Lower lobe of right lung (tissue), 2 donors: ENCODE measurements at places on chromosomes 2 and 18. TPM values are rescaled to one million over a fixed set of nuclear protein-coding genes. Genes with fewer than 3 reads are reported as not detected.

Gene SULT1C4
- total RNA-seq, result 10.6 TPM

Gene TNFRSF11A
- 3.9 TPM for total RNA-seq

Gene TUBB8B
- 0.47 TPM for total RNA-seq

Gene ADAM17
- total RNA-seq, result 76.9 TPM

Gene RTP5
- total RNA-seq, result not detected

Gene R3HDM1
- 22.1 TPM for total RNA-seq

Gene DSEL
- 11.1 TPM for total RNA-seq

Gene TPO
- total RNA-seq, result 0.21 TPM

Gene ZNF142
- 21.1 TPM for total RNA-seq

GRCh38 chr2:219918254-219918653, 290.8 kb downstream of the SLC4A3 start:
- no peak overlapping the region for H3K4me3 ChIP-seq
- no peak for DNase-seq
- no peak overlapping the region for H3K27ac ChIP-seq
- no peaks in the 10 kb centered on the region for H3K36me3 ChIP-seq
- H3K27me3 ChIP-seq, result no peaks in the 10 kb centered on the region
- no peaks in the 10 kb centered on the region for H3K4me1 ChIP-seq

- no peak overlapping the region for H3K4me3 ChIP-seq
- no peaks in the 10 kb centered on the region for H3K4me1 ChIP-seq
- no peaks in the 10 kb centered on the region for H3K36me3 ChIP-seq
These were observed 114.2 kb downstream of the SPIRE1 start for GRCh38 chr18:12543697-12544096.

- H3K27ac ChIP-seq, result no peak overlapping the region
- H3K36me3 ChIP-seq, result no peaks in the 10 kb centered on the region
- H3K27me3 ChIP-seq, result no peaks in the 10 kb centered on the region
- H3K4me1 ChIP-seq, result peaks cover 43% of the 10 kb centered on the region
- H3K4me3 ChIP-seq, result peak overlapping the region; percentile 89
These were observed 1.9 kb downstream of the TTL start for GRCh38 chr2:112483831-112484230.

- no peak for DNase-seq
- no peak overlapping the region for H3K4me3 ChIP-seq
- peaks cover 64% of the 10 kb centered on the region for H3K36me3 ChIP-seq
- no peaks in the 10 kb centered on the region for H3K27me3 ChIP-seq
- no peak overlapping the region for H3K27ac ChIP-seq
These were observed 13.2 kb upstream of the SLC4A3 start for GRCh38 chr2:219614076-219614860.

- H3K27me3 ChIP-seq, result no peaks in the 10 kb centered on the region
- no peaks in the 10 kb centered on the region for H3K36me3 ChIP-seq
- DNase-seq, result no peak
- no peak overlapping the region for H3K27ac ChIP-seq
These were observed 22.4 kb downstream of the HRH4 start for GRCh38 chr18:24482821-24483220.

DNA sequence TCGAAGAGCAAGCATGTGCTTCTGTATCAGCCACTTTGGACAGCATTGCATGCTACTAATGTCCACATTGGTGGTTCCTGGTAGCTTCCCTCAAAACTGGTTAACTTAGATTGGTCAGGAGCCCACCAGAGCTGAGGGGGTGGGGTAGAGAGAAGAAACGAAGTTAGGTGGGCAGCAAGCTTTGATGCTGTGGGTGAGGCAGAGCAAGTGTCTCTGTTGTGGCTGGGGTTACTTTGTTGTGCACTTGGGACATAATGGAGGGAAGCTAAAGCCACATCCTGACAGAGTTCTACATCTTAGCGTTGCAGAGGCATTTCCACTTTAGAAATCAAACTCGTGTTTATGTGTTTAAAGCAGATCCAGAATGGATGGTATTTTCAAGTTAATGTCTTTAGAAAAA, 82.7 kb downstream of the FAM168B start:
- H3K4me1 ChIP-seq, result no peaks in the 10 kb centered on the region
- no peak overlapping the region for H3K27ac ChIP-seq
- no peak for DNase-seq

GRCh38 chr2:120704696-120705095, 31.0 kb upstream of the GLI2 start:
- no peaks in the 10 kb centered on the region for H3K36me3 ChIP-seq
- no peak overlapping the region for H3K27ac ChIP-seq
- no peak overlapping the region for H3K4me3 ChIP-seq

DNA sequence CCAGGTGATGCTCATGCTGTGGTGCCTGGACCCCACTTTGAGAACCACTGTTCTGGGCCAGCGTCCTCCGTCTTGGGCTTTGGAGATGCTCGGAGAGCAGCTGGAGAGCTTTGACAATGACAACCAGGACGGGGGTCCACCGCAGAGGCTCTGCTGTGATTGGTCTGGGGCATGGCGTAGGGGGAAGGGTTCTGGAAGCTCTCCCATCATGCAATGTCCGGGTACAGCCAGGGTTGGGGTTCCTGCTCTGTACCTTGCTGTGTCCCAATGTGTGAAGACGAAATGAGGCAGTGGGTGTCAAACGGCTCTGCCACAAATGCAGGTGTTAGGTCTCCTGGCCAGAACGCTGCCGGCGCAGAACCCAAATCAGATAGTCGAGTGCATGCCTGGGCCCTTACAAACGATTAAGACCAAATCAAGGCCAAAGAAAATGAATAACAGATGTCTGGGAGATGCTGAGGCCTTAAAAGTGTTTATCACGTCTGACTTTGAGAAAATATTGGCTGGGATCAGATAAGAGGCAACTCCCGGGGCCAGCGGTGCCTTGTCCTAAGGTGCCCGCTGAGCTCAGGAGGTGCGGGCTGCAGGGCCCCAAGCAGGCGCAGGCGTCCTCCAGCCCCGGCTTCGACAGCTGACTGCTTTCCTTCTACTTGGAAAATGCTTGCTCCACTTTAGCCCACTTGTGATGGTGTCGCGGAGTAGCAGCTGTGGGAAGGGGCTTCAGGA, 117.2 kb downstream of the VAPA start:
- H3K27me3 ChIP-seq, result no peaks in the 10 kb centered on the region
- peaks cover 35% of the 10 kb centered on the region for H3K4me1 ChIP-seq
- H3K36me3 ChIP-seq, result no peaks in the 10 kb centered on the region
- H3K27ac ChIP-seq, result no peak overlapping the region
- DNase-seq, result no peak

- H3K4me1 ChIP-seq, result no peaks in the 10 kb centered on the region
- no peak overlapping the region for H3K4me3 ChIP-seq
- H3K27ac ChIP-seq, result no peak overlapping the region
- no peaks in the 10 kb centered on the region for H3K36me3 ChIP-seq
These were observed 921.4 kb downstream of the TRIB2 start for GRCh38 chr2:13638181-13638580.

DNA sequence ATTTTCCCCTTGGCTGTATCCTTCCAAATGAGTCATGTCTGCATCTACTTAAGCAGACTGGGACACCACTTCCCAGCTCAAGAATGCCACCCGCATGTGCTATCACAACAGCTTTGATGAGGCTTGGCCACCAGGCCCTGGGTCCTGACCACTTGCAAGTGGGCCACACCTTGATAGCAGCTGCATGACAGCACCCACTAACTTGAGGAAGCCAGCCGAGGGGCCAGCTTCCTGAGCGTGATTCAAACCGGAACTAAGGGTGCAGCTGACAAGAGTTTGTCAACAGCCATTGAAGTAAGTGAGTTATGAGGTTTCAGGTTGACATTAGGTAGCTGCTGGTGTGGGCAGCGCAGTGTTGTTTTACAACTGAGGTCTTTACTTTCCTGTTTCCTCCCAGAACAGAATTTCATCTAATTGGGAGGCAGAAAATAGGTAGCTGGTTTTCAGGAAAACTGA, 54.4 kb downstream of the EPHA4 start:
- peaks cover 44% of the 10 kb centered on the region for H3K4me1 ChIP-seq
- H3K27ac ChIP-seq, result peak overlapping the region; percentile 54
- H3K27me3 ChIP-seq, result no peaks in the 10 kb centered on the region

- peak; percentile 71 for DNase-seq
- peak overlapping the region; percentile 70 for H3K27ac ChIP-seq
- H3K36me3 ChIP-seq, result no peaks in the 10 kb centered on the region
- peaks cover 20% of the 10 kb centered on the region for H3K4me1 ChIP-seq
These were observed 1.2 kb upstream of the NPAS2 start for GRCh38 chr2:100818606-100819369.

GRCh38 chr2:74573747-74574562, 19.4 kb downstream of the DOK1 start:
- no peaks in the 10 kb centered on the region for H3K27me3 ChIP-seq
- H3K4me1 ChIP-seq, result peaks cover 7% of the 10 kb centered on the region
- DNase-seq, result no peak
- peak overlapping the region; percentile 14 for H3K4me3 ChIP-seq
- no peaks in the 10 kb centered on the region for H3K36me3 ChIP-seq
- H3K27ac ChIP-seq, result peak overlapping the region; percentile 51

GRCh38 chr2:197124639-197125390, 185.8 kb downstream of the ANKRD44 start:
- no peak overlapping the region for H3K27ac ChIP-seq
- no peak for DNase-seq
- no peaks in the 10 kb centered on the region for H3K27me3 ChIP-seq
- peaks cover 43% of the 10 kb centered on the region for H3K36me3 ChIP-seq
- no peaks in the 10 kb centered on the region for H3K4me1 ChIP-seq

DNA sequence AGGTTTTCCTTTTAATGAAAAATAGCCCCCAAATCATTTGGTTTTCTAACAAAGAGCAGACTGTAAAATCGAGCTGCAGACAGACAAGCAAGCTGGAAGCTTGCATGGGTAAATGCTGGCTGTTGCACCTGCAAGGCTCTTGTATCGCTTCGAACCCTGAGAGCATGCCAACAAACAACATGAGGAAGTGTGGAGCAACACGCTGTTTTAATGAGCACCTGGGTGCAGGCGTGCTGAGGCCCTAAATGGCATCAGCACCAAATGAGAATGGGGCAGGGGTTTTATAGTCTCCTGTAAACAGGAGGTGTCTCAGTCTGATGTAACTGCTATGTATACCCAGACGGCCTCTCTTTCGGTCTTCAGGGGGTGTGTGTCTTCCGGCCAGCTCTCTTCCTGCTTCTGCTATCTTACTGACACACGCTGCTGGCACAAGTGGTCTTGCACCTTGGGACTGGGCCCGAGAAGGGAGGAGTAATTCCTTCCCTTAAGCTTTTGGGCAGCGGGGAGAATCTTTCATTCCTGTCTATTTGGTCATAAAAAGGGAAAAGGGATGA, 31.9 kb upstream of the CDH2 start:
- no peaks in the 10 kb centered on the region for H3K4me1 ChIP-seq
- no peak overlapping the region for H3K4me3 ChIP-seq
- no peaks in the 10 kb centered on the region for H3K36me3 ChIP-seq
- H3K27me3 ChIP-seq, result no peaks in the 10 kb centered on the region
- DNase-seq, result no peak

DNA sequence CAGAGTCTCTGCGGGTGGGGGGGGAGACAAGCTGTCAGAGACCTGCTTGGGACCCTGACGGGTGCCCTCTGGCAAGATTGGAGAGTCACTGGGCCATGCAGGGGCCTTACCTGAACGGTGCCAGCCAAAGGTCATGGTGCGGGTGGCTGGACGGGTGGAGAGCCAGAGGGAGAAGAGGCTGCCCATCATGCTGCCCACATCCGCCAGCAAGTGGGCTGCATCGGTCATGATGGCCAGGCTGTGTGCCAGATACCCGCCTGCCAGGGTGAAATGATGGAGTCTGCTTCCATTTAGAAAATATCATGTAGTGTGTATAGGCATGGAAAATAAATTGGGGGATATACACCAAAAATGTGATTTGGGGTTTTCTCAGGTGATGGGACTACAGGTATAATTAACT, 4.8 kb downstream of the SLC30A3 start:
- peaks cover 8% of the 10 kb centered on the region for H3K4me1 ChIP-seq
- no peak overlapping the region for H3K4me3 ChIP-seq
- H3K36me3 ChIP-seq, result no peaks in the 10 kb centered on the region
- peaks cover 68% of the 10 kb centered on the region for H3K27me3 ChIP-seq

DNA sequence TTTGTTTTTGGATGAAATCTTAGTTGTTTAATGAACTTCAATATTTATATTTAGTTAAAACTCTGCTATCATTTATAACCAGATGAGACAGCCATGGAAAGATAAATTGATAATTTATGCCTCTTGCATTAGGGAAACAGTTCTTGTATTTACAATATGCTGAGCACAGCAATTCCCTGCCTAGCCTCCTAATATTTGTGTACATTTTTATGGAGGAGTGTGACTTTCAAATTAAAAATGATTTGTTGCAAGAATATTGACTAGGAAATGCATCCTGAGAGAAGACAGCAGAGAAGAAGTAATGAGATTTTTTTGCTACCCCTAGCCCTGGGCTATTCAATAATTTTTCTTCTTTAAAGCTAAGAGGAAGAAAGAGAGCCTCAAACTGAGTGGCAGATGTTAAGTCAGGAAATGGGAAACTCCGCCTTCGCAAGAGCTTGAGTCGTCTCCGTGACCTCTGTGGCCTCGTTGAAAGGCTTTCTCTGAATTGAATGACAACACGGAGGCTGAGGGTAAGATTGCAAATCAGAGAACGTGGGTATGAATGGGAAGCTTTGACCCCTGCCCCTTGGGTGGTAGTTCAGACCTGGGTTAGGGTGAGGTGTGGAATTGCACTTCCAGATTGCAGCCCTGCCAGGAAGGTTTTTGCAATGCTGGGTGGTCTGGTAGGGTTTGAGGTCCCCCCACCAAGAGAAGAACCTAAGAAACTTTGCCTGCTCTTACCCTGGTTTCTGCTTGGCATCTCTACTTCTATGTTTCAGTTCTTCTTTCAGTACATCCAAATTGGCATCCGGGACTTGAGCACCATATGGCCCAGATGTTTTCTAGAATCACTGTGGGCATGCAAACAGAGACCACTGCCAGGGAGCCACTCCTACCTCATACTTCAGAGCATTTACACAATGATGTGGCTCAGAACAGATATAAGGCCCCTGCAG, 210.3 kb upstream of the RBMS1 start:
- H3K27me3 ChIP-seq, result no peaks in the 10 kb centered on the region
- peak; percentile 47 for DNase-seq
- H3K27ac ChIP-seq, result no peak overlapping the region
- no peaks in the 10 kb centered on the region for H3K36me3 ChIP-seq
- no peaks in the 10 kb centered on the region for H3K4me1 ChIP-seq
- no peak overlapping the region for H3K4me3 ChIP-seq

- no peaks in the 10 kb centered on the region for H3K36me3 ChIP-seq
- DNase-seq, result no peak
- H3K27ac ChIP-seq, result no peak overlapping the region
- peak overlapping the region; percentile 12 for H3K4me3 ChIP-seq
These were observed 438.5 kb downstream of the ZNF516 start for GRCh38 chr18:76056471-76057110.

DNA sequence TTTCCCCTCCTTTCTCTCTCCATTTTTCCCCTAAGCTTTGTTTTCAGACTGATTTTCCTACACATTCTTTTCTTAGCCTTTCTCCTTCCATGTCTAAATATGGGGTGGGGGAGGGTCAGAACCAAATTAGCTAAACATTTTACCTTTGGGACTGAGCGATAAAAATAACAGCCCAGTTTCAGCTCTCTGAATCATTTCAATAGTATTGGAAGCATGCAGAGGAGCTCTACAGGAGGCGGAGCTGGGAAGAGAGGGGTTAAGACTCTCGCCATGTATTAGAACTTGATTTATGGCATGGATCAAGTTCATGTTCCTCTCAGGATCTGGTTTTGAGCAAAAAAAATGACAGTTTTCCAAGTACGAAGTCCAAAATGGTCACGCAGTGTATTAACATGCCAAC, 109.1 kb downstream of the CPO start:
- H3K27ac ChIP-seq, result no peak overlapping the region
- no peak for DNase-seq
- peaks cover 7% of the 10 kb centered on the region for H3K4me1 ChIP-seq
- no peak overlapping the region for H3K4me3 ChIP-seq

- H3K36me3 ChIP-seq, result no peaks in the 10 kb centered on the region
- H3K27me3 ChIP-seq, result no peaks in the 10 kb centered on the region
- no peak overlapping the region for H3K4me3 ChIP-seq
- no peak overlapping the region for H3K27ac ChIP-seq
These were observed 195.5 kb downstream of the ANKRD30B start for GRCh38 chr18:14943486-14943885.

- peaks cover 6% of the 10 kb centered on the region for H3K4me1 ChIP-seq
- no peak for DNase-seq
- H3K4me3 ChIP-seq, result no peak overlapping the region
These were observed 42.1 kb downstream of the IMPA2 start for GRCh38 chr18:12023375-12023774.
